ENCODE measurements at places on chromosomes 5 and 9. TPM values are rescaled to one million over a fixed set of nuclear protein-coding genes. Genes with fewer than 3 reads are reported as not detected.

Gene PGM5
- total RNA-seq = 157 TPM

Gene GDNF
- not detected for total RNA-seq

Gene UAP1L1
- 11.3 TPM for total RNA-seq

Gene SLC35A4
- 81.4 TPM for total RNA-seq

Gene IFNA2
- total RNA-seq = not detected

Gene HSDL2
- 292 TPM for total RNA-seq

Gene TRAPPC13
- total RNA-seq = 18.3 TPM

Gene PTGDS
- 6,152 TPM for total RNA-seq

Gene GABBR2
- total RNA-seq = 0.30 TPM

Gene PCDHB13
- 2.8 TPM for total RNA-seq

Gene AQP7
- total RNA-seq = 155 TPM

Gene HSPA5
- total RNA-seq = 159 TPM

Gene IL31RA
- total RNA-seq = not detected

Gene PALM2AKAP2
- total RNA-seq = 87.5 TPM

Gene CARTPT
- total RNA-seq = not detected

Gene ARL14EPL
- not detected for total RNA-seq
